Uterus (tissue), 4 donors: ENCODE measurements at places on chromosomes 1 and 21. TPM values are rescaled to one million over a fixed set of nuclear protein-coding genes. Genes with fewer than 3 reads are reported as not detected.

DNA sequence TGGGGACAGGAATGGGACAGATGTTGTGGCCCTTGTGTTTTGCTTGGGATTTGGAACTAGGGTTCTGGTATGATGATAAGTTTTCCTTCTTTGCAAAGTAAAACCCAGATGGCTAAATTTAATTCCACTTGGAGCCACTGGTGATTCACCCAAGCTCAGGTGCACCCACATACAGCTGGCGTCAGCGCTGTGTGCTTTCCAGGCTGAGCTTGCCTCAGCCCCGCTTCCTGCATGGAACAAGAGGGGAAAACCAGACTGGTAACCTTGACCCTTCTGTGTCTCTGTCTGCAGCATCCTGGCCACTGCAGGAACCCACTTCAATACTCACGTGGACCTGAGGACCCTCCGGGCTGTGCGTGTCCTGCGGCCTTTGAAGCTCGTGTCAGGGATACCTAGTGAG lies 94.2 kb downstream of the CACNA1E start:
- DNase-seq, result no peak

DNA sequence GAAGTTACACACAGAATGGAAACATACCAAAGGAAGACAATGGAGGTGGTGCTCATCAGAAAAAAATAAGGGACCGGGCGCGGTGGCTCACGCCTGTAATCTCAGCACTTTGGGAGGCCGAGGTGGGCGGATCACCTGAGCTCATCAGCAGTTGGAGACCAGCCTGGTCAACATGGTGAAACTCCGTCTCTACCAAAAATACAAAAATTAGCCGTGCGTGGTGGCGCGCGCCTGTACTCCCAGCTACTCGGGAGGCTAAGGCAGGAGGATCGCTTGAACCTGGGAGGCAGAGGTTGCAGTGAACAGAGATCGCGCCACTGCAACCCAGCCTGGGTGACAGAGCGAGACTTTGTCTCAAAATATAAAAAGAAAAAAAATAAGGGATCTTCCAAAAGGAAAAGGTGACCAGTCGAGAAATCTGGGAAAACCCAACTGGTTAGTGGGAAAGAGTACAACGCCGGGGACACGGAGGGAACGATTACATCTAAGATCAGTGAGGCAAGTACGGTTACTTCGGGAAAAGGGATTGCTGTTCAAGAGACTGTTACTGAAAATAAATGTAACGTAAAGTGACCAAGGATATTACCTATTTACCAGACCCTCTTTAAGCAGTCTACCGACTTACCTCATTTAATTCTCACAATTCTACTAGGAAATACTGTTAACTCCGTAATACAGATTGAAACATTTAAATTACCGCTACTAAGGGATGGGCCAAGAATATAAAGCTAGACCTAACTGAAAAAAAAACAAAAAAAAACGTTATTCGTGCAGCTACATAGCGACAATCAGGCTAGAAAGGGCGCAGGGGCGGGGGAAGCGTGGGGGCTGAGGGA lies 822 bp downstream of the CCT3 start:
- no peak for DNase-seq

GRCh38 chr21:16569679-16570078 lies 839.9 kb downstream of the USP25 start:
- no peak for DNase-seq

The TAS1R1 gene
- not detected for total RNA-seq

- DNase-seq, result peak; percentile 64
These were observed 51.0 kb downstream of the CASQ2 start for GRCh38 chr1:115717541-115717940.

The OLFML2B gene
- total RNA-seq, result 13.0 TPM

- DNase-seq, result peak; percentile 24
These were observed 218.6 kb downstream of the URB2 start for GRCh38 chr1:229844675-229845074.

The ELAPOR1 gene
- 1.1 TPM for total RNA-seq

The EVI5 gene
- total RNA-seq, result 58.1 TPM

- no peak for DNase-seq
These were observed 52.2 kb downstream of the PUM1 start for GRCh38 chr1:31013187-31013864.

DNA sequence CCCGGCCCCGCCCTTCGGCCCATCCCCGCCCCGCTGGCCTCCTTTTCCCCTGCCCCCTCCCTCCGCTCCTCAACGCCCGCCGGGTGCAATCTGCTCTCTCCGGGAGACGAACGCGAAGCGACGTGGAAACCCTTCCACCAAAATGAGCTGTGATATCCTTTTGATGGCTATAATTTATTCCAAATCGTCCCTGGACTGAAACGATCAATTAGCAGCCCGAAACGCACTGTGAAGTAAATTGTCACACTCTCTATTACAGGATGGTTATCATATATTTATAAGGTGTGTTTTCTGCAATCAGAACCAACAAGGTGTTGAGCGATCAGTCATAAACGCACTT lies 134.6 kb upstream of the BARHL2 start:
- no peak for DNase-seq

GRCh38 chr1:11045428-11046269 lies 1.4 kb downstream of the MASP2 start:
- peak; percentile 11 for DNase-seq

The SORT1 gene
- 20.2 TPM for total RNA-seq

- no peak for DNase-seq
These were observed 211.8 kb upstream of the FGGY start for GRCh38 chr1:59085101-59085500.

The GUCA2B gene
- total RNA-seq, result not detected

The TESK2 gene
- total RNA-seq, result 2.0 TPM

GRCh38 chr1:58439946-58440345 lies 106.6 kb downstream of the OMA1 start:
- DNase-seq, result no peak

DNA sequence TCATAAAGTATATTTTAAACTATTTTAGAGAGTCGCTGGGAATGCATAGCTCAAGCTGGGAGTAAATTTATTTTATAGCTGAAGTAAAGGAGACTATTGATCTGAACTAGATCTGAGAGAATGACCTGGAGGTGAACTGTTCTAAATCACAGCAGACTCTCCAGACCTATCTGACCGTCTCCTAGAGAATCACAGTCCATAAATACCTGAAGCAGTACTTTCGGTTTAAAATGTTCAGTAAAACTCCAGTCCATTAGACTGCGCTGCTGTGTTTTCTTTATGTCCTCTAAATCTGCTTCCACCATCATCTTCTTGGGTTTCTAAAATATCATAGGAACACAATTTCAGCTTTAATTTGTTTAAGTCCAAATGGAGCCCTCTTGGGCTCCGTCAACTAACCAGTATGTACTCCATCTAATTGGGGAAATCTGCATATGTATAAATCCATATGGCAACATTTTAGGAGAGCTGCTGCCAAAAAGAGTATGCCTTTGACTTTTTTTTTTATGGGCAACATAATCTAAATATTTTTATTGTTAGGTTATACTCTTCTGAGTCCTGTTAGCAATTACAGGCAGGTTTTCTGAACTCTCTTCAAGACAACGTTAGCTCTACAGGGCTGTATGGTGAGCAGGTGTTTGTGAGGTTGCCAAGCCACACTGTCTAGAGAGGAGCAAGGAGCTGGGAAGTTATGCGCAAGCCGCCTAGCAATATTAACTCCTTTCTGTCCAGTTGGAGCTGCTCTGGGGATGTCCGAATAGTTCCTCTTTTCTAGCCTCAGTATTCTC lies 111.2 kb downstream of the SPAG17 start:
- no peak for DNase-seq

The FCAMR gene
- total RNA-seq, result not detected

DNA sequence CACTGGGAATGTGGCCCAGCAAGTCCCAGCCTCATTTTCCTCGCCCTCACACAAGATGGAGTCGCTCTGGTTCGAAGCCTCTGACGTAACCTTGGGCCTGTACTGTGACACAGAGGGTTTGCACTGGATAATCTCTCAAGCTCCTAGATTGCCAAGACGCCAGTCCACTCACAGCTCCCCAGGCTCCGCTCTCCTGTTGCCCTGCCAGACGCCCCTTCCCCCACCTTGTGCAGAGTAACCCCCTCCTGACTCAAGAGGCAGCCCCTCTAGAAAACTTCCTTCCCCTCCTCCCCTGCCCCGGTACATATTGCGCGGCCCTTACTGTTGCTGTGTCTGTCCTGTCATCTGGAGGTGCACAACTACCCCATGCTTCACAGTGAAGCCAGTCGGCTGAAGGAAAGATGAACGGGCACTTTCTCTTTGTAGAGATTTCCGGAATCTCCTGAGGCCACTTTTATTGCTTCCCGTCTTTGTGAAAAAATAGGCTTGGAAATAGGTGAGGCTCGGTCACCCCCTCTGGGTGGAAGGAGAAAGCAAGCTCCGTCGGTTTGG lies 981 bp upstream of the KIAA1614 start:
- DNase-seq, result peak; percentile 38

DNA sequence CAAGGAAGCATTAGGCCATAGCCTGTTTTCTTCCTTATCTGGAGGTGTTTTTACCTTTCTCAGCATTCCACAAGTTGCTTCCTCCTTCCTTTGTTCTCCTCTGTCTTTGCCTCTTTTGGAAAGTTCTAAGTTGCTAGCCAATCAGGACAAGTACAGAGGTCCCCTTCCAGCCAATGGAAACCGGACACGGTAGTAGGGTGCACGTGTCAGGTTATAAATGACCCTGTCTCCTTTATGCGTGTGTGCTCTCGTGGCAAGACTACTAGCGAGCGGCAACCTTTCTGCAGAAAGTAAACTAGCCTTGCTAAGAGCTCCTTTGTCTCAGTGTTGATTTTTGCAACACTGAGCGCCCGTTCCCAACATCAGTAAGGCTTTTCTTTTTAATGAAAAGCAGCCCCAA lies 1.5 kb upstream of the ACADM start:
- DNase-seq, result no peak

- DNase-seq, result no peak
These were observed 37.9 kb upstream of the DUSP10 start for GRCh38 chr1:221779771-221780170.

DNA sequence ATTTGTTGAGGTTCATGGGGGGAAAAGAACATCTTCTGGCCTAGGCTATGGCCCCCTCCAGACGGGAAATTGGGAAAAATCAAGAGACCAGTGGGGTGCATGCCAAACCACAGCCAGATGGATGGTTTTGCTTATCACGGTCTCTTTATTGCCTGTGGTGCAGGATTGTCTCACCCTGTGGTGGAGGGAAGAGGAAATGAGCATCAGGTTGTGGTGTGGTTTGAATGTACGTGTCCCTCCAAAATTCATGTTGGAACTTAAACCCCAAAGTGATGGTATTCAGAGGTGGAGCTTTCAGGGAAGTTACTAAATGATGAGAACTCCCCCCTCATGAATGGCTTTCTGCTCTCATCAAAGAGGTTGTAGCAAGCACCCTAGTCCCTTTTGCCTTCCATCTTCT lies 525.7 kb downstream of the NPHP4 start:
- no peak for DNase-seq

DNA sequence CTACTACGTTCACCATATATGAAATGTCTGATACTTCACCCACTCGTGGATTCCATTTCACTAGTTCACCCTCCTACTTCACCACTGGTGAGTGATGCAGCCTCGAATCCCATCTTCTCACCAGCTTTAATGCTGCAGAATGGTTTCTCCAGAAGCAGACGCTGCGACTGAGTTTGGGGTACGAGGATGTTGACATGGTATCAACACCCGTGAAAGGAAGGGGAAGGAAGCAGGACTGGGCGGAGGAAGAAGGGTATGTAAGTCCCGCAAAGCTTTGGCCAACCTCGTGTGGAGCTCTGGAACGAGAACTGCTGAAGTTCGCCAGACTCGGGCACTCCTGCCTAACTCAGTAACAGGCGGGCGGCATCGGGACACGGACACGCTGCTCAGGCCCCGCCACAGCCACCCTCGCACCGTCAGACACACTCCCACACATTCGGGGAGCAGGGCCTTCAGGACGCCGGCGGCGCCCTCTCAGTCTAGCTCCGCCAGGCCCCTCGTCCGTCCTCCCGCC lies 833 bp upstream of the DIP2A start:
- no peak for DNase-seq

The EDARADD gene
- not detected for total RNA-seq

The INTS3 gene
- 70.1 TPM for total RNA-seq

The CXADR gene
- 11.8 TPM for total RNA-seq

GRCh38 chr1:224783006-224783651 lies 146.3 kb upstream of the DNAH14 start:
- no peak for DNase-seq

The SEC16B gene
- 4.7 TPM for total RNA-seq

GRCh38 chr1:18191481-18192155 lies 84.0 kb downstream of the IGSF21 start:
- no peak for DNase-seq

- no peak for DNase-seq
These were observed 240.5 kb downstream of the TGFB2 start for GRCh38 chr1:218585511-218586184.

The NBPF12 gene
- total RNA-seq, result 14.1 TPM

DNA sequence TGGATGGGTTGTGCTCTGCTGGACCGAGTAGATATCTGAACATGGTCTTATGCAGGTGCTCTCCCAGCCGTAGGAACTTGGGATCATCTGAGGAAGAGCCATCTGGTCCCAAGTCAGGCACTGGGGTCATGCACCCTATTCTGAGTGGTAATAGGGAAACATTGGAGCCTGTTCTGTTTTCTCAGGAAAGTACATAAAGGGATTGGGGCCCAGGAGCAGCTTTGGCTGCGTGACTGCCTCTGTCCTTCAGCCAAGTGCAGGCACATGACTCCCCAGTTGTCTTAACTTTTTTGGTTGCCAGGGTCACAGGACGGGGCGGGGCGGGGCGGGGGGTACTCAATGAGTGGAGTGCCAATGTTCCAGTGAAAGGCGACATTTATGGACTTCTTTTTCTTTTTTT lies 11.5 kb downstream of the PFKFB2 start:
- DNase-seq, result no peak

The CRYAA gene
- total RNA-seq, result not detected

DNA sequence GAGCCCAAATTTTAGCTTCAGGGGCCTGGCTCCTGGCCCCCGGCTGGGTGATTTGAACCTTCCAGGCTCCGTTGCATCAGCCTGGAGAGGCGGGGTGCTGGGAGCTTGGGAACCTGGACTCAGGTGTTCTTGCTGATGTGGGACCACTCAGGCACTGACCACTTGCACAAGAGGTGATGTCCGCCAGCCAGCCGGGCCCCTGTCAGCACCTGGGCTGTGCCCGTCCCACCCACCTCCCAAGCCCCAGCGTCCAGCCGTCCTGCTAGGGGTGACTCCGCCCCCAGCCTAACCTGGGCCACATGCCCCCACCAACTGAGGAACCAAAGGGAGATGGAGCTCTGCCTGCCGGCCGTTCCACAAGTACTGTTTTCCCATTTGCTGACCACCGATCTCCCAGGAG lies 47.4 kb upstream of the ARHGEF16 start:
- DNase-seq, result no peak

- no peak for DNase-seq
These were observed 28.0 kb downstream of the TAF5L start for GRCh38 chr1:229597877-229598276.

DNA sequence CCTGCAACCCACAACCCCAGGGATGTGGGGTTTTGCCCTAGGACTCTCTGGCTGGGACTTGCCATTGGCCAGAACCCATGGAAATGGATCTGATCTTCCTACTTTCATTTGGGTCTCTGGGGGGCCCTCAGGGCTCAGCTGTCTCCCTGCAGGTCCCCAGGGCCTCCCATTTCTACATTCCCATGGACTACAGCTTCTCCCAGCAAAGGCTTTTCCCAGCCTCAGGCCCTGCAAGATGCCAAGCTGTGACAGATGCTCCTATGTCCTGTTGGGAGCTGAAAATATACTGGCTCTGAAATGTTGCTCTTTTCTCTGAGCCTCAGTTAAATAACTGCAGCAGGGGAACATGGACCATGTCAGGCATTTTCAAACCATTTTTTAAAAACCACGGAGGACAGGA lies 99.5 kb upstream of the IGSF21 start:
- DNase-seq, result no peak

The TCHHL1 gene
- total RNA-seq, result not detected
